ENCODE measurements at places on chromosomes 16 and 17.

- DNase-seq: no peak
Observed at GRCh38 chr17:62868723-62869122, 60.6 kb upstream of the MARCHF10 start.

DNA sequence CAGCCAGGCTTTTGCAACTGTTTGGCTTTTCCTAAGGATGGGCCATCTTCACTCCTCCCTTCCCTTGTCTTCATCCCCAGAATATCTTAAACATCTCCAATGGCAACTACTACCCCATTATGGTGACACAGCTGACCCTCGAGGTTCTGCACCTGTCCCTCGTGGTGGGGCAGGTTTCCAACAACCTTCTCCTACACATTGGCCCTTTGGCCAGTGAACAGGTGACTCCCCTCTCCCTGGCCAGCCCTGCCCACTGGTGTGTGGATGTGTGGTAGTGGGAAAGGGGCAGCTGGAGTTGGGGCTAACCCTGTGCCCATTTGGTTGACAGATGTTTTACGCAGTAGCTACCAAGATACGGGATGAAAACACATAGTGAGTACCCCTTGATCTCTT, 4.7 kb downstream of the TMEM106A start:
- DNase-seq: no peak

GRCh38 chr17:64152428-64153125, 22.6 kb upstream of the ERN1 start:
- DNase-seq: no peak

GRCh38 chr17:68184141-68184571, 63.7 kb upstream of the AMZ2 start:
- DNase-seq: no peak

GRCh38 chr17:78117027-78117981, 11.3 kb downstream of the TMC6 start:
- DNase-seq: no peak

- no peak for DNase-seq
Observed at GRCh38 chr17:13337864-13338371, 263.8 kb downstream of the HS3ST3A1 start.

Data from activated naive CD8-positive, alpha-beta T cell treated with anti-CD3 and anti-CD28 coated beads, Interleukin-2, amount 50 U/mL, for 16 hours (primary cell).